ENCODE measurements at places on chromosomes 16 and 17.

DNA sequence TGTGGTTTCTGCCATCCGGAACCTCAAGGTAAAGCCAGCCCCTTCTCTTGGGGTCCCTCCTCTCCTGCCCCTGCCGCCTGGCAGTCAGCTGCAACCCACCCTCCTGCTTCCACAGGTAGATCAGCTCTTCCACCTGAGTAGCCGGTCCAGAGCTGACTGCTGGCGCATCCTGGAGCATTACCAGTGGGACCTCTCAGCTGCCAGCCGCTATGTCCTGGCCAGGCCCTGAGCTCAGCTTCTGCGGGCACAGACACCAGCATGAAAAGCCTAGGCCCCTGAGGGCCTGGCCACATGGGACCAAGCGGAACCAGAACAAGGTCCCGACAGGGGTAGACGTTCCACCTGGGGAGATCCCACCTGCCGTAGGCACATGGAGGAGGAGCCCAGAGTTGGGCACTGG is 5.5 kb downstream of the PLSCR3 start:
- DNase-seq = no peak

- no peak for DNase-seq
These were observed 685 bp upstream of the PSMD3 start for GRCh38 chr17:39979893-39980350.

- DNase-seq = no peak
These were observed 281.5 kb downstream of the SNX29 start for GRCh38 chr16:12257926-12258561.

DNA sequence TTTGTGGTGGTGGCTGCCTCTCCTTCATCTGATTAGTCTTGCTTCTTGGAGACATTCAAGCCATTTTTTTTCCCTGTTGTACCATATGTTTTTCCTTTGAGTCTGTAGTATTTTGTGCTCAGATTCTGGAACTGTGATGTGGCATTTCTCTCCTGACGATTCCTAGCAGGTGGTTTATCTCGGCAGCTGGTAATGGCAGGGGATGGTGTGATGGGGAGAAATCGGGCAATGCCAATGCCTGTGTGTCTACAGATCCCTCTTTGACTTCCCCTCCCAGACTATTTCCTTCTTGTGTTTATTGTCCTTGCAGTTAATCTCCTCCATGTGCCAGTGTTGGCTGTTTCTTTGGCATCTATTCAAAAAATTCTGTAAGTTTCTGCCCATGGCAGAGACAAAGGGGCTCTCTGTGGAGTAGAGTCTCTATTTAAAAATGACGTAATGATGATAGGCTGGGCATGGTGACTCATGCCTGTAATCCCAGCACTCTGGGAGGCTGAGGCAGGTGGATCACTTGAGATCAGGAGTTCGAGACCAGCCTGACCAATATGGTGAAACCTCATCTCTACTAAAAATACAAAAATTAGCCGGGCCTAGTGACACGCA is 90.2 kb upstream of the ERCC4 start:
- DNase-seq = no peak

DNA sequence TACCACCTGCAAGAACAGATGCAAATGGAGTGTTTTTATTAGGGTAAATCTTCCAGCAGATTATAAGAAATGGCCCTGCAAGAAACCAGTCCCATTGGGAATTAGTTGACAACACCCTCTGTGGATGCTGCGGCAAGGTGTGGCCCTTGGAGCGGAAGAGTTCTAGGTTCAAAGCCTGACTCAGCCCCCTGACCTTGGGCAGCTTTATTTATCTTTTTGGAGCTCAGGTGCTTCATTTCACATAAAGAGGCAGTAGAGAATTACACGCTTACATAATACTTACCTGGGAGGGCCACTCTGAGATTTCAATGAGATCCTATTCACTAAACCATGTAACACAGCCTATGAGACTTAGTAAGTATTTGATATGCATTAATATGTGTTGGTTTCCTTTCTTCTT is 318.2 kb upstream of the SOX9 start:
- no peak for DNase-seq

GRCh38 chr17:59219370-59219769 is 941 bp upstream of the GDPD1 start:
- DNase-seq = no peak

GRCh38 chr16:4006397-4006999 is 109.7 kb downstream of the ADCY9 start:
- DNase-seq = no peak

DNA sequence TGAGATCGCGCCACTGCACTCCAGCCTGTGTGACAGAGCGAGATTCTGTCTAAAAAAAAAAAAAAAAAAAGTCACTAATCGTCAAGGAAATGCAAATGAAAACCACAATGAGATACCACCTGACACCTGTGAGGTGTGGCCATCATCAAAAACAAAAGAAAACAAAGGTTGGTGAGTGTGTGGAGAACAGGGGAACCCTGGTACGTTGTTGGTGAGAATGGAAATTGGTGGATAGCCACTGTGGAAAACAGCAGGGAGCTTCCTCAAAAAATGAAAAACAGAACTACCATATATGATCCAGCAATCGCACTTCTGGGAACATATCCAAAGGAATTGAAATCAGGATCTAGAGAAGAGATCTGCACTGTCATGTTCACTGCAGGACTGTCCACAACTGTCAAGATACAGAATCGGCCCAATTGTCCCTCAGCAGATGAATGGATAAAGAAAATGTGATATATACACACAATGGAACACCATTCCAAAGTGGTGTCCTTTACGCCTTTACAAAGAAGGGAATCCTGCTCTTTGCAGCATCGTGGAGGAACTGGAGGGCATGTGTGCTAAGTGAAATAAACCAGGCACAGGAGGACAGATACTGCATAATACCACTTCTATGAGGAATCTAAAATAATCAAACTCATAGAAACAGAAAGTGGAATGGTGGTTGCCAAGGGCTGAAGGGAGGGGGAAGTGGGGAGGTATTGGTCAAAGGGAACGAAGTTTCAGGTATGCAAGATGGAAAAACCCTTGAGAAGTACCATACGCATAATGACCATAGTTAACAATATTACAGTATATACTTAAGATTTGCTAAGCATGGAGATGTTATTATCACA is 63.5 kb upstream of the PLCG2 start:
- DNase-seq = no peak

- DNase-seq = no peak
These were observed 15.2 kb downstream of the RABEP1 start for GRCh38 chr17:5297245-5297644.

GRCh38 chr17:74394977-74395376 is 27.7 kb downstream of the GPR142 start:
- no peak for DNase-seq

DNA sequence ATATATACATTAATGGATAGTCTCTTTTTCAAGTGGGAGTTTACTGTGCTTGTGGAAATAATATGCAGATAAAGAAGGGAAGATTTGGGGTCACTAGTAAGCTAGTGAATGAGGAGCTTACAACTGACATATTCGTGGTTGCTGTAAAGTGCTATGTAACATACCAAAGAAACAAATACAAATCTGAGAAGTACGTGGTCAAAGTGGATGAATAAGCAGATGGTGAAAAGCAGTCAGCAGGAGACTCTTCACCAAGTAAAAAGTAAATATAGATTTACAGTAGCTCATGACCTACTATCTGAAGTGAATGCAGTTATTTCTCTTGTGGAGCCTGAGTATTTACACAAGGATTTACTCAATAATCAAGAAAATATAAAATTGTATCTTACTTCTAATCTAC is 136.6 kb upstream of the ELAC2 start:
- DNase-seq = peak; percentile 19

GRCh38 chr16:20167323-20167722 is 93.6 kb upstream of the GPR139 start:
- no peak for DNase-seq

GRCh38 chr16:64983963-64984362 is 137.9 kb downstream of the CDH11 start:
- DNase-seq = peak; percentile 90

GRCh38 chr17:59415397-59415796 is 83.9 kb downstream of the YPEL2 start:
- no peak for DNase-seq

DNA sequence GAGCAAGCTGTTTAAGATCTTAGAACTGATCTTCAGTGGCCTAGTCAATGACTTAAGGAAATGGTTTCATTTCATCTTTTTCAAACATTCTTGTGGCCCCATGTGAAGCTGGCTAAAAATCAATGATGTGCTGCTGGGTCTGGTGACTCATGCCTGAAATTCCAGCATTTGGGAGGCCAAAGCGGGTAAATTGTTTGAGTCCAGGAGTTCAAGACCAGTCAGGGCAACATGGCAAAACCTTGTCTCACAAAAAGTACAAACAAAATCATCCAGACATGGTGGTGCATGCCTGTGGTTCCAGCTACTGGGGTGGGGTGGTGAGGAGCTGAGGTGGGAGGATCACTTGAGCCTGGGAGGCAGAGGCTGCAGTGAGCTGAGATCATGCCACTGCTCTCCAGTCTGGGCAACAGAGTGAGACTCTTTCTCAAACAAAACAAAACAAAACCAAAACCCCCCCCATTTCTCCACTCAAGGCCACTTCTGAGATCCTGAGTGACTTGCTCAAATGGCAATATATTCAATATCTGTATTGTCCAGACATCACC is 17.4 kb upstream of the COL1A1 start:
- DNase-seq = peak; percentile 98

Data from EH (cell line).